GM12891 (cell line): ENCODE measurements at places on chromosomes 7 and 10.
A peak's percentile ranks its signal among the peaks of the same experiment; 100 is the strongest.

DNA sequence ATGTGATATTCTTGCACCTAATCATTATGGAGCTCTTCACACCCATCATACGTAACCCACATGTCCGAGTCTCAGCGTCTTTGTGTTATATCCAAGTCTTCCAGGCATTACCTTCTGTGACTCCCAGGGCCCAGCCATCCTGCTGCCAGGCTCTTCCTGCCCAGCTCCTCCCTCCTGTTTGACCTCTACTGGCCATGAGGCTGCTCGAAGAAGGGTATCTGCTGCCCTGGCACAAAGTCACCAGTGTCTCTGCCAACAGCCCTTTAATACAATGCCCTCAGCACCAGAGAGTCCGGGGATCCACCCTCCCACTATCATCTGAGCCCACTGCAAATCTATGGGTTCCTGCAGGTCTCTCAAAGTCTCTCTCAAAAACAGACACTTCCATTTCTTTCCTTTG is 65.3 kb upstream of the WAC start:
- no peak for DNase-seq

GRCh38 chr10:60427709-60428386 is 38.2 kb upstream of the ANK3 start:
- DNase-seq: no peak

DNA sequence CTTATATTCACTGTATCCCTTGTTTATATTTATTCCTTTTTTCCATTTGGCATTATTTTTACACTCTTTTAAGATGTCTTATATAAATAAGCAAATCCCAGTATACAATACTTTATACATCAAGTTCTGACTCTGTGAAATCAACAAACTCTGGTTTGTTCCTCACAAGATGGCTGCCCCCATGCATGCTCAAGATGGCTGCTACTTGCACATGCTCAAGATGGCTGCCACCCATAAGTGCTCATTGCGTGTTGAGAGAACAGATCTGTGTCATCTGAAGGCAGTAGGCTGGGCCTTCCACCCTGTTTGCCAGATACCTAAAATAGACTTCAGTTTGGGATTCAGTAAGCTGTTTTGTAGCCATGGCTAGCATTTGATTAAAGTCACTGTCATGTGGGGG is 666.2 kb downstream of the TYW1 start:
- DNase-seq: no peak

- DNase-seq: no peak
Observed at GRCh38 chr10:125121003-125121402, 39.4 kb downstream of the CTBP2 start.

GRCh38 chr10:34033078-34033477 is 698.6 kb upstream of the NRP1 start:
- no peak for DNase-seq

DNA sequence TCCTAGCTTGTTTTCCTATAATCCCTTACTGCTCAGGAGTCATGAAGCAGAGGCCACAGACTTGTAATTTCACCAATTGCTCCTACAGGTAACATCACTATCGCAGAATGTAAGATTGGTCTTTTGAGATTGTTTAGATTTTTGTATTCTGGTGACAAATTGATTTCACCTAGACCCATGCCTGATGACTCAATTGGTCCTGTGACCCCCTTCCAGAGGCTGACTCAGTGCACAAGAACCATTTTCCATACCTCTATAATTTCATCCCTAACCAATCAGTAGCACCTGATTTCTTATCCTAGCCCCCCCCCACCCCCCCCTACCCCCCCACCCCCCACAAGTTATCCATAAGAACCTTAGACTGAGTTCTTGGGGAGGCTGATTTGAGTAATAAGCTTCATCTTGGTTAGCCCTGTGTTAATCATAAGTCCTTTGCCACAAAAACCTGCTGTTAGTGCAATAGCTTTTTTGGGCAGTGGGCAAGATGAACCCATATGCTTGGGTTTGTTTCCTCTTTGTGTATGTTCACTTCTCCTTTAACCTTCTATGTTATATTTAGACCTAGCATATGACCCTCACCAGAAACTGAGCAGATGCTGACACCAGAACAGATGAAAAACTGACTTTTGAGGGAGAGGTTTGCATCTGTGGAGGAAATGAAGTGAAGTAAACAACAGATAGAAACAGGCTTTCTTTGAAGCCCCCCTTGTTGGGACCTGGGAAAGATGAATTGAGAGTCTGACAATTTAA is 187.1 kb downstream of the KIF20B start:
- DNase-seq: no peak

GRCh38 chr10:13382703-13383398 is 34.8 kb upstream of the SEPHS1 start:
- no peak for DNase-seq

GRCh38 chr7:101933688-101934121 is 116.3 kb downstream of the CUX1 start:
- no peak for DNase-seq

DNA sequence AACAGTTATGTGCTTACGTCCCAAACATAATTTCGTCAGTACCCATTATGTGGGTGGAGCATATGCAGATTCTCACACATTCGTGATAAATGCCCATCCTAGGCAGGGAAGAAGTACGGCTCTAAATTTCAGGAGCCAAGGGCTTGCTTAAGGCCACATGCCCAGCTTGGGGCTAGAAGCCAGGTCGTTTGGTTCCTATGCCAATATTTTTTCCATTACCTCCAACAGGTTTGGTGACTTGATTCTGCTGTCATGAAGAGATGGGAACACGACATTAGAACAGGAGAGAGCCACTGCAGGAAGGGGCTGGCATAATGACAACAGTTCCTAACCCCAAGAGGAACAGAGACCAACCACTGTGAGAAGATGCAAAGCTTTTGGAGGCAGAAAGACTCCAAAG is 85.1 kb downstream of the HIPK2 start:
- no peak for DNase-seq

DNA sequence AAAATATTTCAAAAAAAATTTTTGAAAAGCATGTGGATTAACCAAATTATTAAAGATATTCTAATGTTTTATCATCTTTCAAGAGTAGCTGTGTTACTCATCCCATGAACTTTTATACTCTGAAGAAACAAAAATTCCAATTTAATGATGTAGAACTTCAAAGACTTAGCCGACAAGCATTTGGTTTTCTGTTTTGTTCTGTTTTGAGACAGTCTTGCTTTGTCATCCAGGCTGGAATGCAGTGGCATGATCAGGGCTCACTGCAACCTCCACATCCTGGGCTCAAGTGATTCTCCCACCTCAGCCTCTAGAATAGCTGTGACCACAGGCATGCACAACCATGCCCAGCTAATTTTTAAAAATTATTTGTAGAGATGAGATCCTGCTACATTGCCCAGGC is 17.8 kb upstream of the LCOR start:
- no peak for DNase-seq

GRCh38 chr7:98681951-98682350 is 64.9 kb downstream of the NPTX2 start:
- DNase-seq: no peak

DNA sequence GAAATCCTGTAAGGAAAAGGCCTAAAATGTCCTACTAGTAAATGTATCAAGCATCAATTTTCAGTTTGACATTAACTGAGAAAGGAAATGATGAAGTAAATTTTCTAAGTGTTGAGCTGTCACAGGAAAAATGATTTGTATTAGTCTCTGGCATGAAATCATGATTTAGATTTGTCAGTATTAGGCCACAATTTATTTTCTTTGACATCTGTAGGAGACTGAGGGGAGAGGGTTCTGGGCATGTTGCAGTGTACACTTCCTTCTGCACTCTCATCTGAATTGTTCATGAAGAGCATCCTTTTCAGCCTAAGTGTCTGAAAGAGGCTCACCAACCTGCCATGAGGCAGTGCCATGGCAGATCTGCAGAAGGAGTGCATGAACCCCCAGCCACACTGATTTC is 15.9 kb downstream of the ADRB1 start:
- DNase-seq: no peak

- DNase-seq: no peak
Observed at GRCh38 chr7:150927157-150927955, 50.8 kb downstream of the KCNH2 start.

DNA sequence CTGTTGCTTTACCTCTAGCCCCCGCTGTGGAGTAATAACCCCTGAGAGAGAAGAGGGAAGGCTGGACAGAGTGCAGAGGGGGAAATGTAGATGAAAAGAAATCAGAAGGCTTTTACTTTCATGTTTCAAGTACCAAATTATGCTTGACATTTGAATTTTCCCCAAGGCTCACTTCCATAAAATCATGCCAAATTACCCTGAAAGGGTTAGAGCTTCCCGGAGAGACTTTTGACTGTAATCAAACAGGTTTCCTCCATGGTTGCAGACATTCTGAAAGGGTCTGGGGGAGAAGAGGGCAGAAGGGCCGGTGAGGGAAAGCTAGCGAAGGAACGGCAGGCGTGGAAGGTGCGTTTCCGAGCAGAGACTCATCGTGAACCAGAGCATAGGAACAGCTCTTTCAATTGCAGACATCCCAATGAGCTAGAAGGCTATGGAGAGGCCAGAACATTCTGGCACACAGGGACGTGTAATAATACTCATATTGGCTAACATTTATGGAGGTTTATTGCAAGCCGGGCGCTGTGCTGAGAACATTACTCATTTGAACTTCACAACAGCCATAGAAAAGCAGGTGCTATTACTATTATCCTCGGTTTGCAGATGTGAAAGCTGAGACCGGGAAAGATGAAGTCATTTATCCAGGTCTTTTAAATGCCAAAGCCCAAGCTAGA is 620.8 kb upstream of the AUTS2 start:
- DNase-seq: no peak

GRCh38 chr7:142865766-142866165 is 10.9 kb downstream of the EPHB6 start:
- no peak for DNase-seq

GRCh38 chr7:7766671-7767070 is 48.3 kb upstream of the RPA3 start:
- DNase-seq: no peak

DNA sequence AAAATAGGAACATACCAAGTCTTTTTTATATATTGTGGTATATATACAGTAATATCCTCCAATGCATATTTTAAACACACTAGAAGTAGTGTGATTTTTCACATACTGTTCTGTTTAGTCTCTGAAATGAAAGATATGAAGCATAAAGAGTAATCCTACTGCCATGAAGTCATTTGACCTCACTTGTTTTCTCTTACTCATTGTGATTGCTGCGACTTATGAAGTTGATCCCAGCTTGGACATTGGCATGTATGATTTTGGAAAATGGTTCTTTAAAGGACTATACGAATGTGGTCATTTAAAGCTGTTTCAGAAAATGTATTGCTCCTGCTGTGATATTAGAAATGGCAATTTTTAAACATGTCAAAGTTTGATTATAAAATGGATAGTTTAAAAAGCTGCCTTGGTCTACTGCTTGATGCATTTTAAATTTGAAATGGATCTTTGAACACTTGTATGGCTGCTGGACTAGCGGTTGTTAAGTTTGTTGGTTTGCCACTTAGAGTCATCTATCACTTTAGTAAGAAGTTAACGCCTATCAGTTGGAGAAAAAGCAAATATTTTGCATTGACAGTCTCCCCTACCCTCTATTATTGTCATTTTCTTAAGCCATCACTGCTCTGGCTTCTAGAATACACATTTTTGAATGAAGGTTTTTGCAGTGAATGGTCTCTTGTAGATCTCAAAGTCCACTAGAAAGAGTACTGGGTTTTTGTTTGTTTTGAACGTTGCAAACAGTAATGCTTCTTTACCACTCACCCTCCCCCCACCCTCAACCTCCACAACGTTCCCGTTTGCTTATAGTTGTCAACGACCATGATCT is 881 bp upstream of the PCGF5 start:
- DNase-seq: no peak

DNA sequence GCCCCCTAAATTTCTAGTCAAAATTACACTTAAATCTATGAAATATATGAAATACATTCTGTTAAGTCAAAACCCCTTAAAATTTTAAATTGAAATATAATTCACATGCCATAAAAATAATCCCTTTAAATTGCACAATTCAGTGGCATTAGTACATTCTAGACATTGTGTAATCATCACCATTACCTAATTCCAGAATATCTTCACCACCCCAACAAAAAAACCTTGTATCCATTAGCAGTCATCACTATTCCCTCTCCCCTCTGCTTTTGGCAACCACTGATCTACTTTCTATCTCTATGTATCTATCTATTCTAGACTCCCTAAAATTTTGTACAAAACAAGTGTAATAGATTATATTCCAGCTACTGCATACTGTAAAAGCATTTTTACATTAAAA is 261.2 kb downstream of the GLI3 start:
- DNase-seq: no peak

- DNase-seq: no peak
Observed at GRCh38 chr10:29839826-29840515, 205.2 kb upstream of the SVIL start.

GRCh38 chr7:85230623-85231022 is 43.8 kb upstream of the SEMA3D start:
- DNase-seq: no peak

GRCh38 chr10:129893104-129894089 is 70.7 kb downstream of the EBF3 start:
- no peak for DNase-seq

GRCh38 chr10:92574548-92575261 is 812 bp upstream of the IDE start:
- DNase-seq: no peak

GRCh38 chr7:29763266-29763665 is 43.0 kb upstream of the WIPF3 start:
- no peak for DNase-seq

DNA sequence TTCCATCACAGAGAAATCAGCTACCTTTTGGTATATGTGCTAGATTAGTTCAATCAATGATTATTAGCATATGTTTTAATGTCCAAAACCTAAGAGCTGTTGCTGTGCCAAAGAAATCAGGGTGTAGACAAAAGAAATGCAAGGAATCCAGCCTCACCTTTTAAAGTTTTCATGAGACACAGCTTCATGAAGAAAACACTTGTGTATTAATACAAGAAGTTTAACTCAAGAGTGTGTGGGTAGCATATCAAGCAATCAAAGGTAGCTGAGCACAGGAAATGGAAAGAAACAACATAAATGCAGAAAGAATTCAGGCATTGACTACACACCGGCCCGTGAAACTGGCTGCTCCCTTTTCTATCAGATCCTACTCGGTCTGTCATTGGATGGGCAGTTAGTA is 76.0 kb upstream of the CAV2 start:
- no peak for DNase-seq

GRCh38 chr7:27295236-27295635 is 52.6 kb downstream of the EVX1 start:
- DNase-seq: no peak

GRCh38 chr10:82089327-82089726 is 214.3 kb downstream of the NRG3 start:
- DNase-seq: no peak

GRCh38 chr7:88269586-88269985 is 37.1 kb downstream of the STEAP4 start:
- no peak for DNase-seq

- no peak for DNase-seq
Observed at GRCh38 chr10:112951359-112952281, 1.6 kb downstream of the TCF7L2 start.

DNA sequence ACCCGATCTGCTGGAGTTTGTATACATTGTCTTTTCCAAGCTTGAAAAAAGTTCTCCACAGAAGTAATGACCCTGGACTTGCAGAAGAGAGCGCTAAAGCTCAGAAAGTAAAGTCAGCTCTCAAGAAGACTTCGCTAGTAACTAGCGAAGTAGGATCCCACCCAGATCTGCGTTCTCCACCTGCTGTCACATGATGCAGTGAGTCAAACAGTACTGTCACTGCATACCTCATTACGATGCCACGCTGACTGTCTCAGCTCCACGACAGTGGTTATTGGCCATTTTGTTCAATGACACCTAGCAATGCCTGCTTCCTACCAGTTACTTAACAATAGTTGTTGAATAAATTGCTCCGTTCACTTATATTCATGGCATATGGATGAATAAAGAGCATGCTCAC is 29.7 kb upstream of the SEC61G start:
- peak; percentile 24 for DNase-seq
